Skin of body (tissue), 3 donors: ENCODE measurements at places on chromosomes 13 and 19. TPM values are rescaled to one million over a fixed set of nuclear protein-coding genes. Genes with fewer than 3 reads are reported as not detected.

DNA sequence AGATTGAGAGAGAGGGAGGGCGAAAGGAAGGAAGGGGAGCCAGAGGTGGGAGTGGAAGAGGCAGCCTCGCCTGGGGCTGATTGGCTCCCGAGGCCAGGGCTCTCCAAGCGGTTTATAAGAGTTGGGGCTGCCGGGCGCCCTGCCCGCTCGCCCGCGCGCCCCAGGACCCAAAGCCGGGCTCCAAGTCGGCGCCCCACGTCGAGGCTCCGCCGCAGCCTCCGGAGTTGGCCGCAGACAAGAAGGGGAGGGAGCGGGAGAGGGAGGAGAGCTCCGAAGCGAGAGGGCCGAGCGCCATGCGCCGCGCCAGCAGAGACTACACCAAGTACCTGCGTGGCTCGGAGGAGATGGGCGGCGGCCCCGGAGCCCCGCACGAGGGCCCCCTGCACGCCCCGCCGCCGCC is at the start of gene TNFSF11:
TNFSF11 (plus strand) TSS at position 142 of the 400 bp plus-strand sequence; CDS start at position 294, 152 bp downstream.
- DNase-seq: no peak

DNA sequence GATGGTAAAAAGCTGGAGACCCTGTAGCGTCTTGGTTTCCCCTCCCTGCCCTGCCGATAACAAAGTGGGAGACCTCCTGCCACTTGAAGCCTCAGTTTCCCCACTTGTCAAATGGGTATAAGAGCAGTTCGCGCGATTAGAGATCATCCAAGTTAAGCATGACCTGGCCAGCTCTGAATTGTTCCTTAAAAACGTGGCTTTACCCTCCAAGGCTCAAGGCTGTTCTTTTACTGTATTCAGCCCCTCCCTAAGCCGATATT is 421 bp downstream of the TNPO2 start:
- no peak for DNase-seq

GRCh38 chr13:114064450-114065140 is 67.8 kb downstream of the RASA3 start:
- no peak for DNase-seq

- no peak for DNase-seq
These were observed 181.2 kb downstream of the DNAJC15 start for GRCh38 chr13:43204591-43204990.

DNA sequence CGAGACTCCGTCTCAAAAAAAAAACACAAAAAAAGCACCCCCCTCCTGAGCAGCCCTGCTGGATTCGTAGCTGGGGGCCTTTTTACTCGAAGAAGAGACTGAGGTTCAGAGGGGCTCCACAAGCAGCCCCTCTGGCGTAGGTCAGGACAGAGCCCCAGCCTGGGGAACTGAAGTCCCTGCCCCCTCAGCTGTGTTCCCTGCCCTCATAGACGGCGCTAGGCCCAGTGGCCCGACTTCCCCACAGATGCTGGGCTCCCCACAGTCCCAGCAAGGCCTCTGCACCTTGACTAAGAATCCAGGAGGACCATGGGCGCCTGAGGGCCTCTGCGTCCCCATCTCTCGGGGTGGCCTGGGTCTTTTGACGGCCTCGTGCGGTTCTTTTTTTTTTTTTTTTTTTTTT is 1.1 kb upstream of the MISP start:
- no peak for DNase-seq

Gene ERICH4
- total RNA-seq: not detected

Gene YJEFN3
- 0.69 TPM for total RNA-seq

Gene PDX1
- 0.10 TPM for total RNA-seq
